AG09309 (cell line): ENCODE measurements at places on chromosomes 3 and 15.

- DNase-seq: no peak
Measured at GRCh38 chr15:85748176-85748575, 46.5 kb downstream of the KLHL25 start.

GRCh38 chr3:23633261-23633960 is 172.3 kb upstream of the UBE2E1 start:
- DNase-seq: no peak

DNA sequence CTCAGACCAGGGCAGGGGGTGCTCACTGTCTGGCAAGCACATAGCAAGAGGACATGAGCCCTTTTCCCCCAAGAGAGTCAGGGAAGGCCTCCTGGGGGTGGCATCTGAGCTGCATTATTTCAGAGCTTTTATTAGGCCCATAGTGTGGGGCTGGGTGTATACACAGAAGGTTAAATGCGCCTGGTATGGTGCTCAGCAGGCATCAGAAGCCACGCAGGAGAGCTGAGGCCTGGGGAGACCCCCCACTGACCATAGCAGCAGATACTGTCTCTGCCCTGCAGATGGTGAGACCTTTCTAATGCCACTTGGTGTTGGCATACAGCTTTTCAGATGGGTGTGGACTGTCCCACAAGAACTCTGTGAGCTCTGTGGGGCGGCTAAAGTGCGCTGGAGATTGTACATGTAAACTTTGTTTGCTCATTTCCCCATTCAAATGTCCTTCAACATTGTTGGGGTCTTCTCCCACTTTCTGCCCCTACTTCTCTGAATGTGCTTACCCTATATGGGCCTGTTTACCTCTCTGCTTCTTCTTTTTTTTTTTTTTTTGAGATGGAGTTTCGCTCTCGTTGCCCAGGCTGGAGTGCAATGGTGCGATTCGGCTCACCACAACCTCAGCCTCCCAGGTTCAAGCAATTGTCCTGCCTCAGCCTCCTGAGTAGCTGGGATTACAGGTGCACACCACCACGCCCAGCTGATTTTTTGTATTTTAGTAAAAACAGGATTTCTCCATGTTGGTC is 62.2 kb downstream of the CDC25A start:
- DNase-seq: no peak

- DNase-seq: no peak
Measured at GRCh38 chr3:127452321-127452821, 138.2 kb downstream of the TPRA1 start.

- DNase-seq: peak; percentile 51
Measured at GRCh38 chr3:48694610-48695392, 9.1 kb upstream of the NCKIPSD start.

GRCh38 chr3:107833722-107834416 is 257.0 kb downstream of the CD47 start:
- DNase-seq: no peak

DNA sequence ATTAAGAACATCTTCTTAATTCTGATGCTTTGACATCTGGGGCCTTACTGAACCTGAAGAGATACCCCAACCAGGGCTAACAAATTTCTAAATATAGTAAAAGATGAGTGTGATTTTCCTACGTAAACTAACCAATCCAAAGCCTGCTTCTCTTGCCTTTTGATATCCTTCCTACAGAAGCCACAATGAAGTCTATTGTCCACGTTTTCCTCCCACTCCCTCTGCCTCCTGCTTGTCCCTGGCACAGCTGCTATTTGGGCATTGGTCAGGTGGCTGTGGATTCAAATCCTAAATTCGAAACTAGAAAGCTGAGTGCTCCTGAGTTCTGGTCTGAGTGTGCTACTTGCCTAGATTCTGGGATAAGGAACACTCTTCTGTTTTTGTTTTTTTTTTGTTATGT is 17.4 kb upstream of the MKRN3 start:
- DNase-seq: no peak

GRCh38 chr3:172859041-172859440 is 108.5 kb downstream of the ECT2 start:
- DNase-seq: no peak

DNA sequence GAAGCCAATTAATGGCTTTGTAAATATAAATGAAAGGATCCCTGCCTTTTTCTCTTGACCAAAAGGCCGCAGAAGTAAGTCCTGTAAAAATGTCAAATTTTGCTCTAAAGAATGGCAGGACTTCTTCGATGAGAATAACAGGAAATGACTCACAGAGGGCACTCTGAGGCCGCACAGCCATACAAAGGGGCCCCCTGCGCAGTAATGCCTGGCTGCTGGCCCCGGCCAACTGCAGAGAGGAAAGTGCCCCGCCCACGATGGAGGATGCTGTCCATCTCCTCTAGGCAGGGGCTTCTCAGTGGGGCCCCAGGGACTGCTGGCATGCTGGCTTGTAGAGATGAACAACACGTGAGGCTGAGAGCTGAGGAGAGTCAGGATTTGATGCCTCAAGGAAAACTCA is 18.1 kb upstream of the SCN10A start:
- peak; percentile 45 for DNase-seq

GRCh38 chr15:26970712-26971210 is at the start of gene GABRG3:
Gene GABRG3 (plus strand): TSS chr15:26971181.
- no peak for DNase-seq

GRCh38 chr3:71453822-71454511 is 129.6 kb downstream of the FOXP1 start:
- no peak for DNase-seq
